ENCODE measurements at places on chromosomes 5 and 9. TPM values are rescaled to one million over a fixed set of nuclear protein-coding genes. Genes with fewer than 3 reads are reported as not detected.

Gene CFAP157
- not detected for total RNA-seq

Gene PCDHA11
- 10.2 TPM for total RNA-seq

Gene GNA14
- total RNA-seq: 5.5 TPM

- DNase-seq: peak; percentile 77
These were observed 19.8 kb downstream of the SLC6A18 start for GRCh38 chr5:1244976-1245375.

DNA sequence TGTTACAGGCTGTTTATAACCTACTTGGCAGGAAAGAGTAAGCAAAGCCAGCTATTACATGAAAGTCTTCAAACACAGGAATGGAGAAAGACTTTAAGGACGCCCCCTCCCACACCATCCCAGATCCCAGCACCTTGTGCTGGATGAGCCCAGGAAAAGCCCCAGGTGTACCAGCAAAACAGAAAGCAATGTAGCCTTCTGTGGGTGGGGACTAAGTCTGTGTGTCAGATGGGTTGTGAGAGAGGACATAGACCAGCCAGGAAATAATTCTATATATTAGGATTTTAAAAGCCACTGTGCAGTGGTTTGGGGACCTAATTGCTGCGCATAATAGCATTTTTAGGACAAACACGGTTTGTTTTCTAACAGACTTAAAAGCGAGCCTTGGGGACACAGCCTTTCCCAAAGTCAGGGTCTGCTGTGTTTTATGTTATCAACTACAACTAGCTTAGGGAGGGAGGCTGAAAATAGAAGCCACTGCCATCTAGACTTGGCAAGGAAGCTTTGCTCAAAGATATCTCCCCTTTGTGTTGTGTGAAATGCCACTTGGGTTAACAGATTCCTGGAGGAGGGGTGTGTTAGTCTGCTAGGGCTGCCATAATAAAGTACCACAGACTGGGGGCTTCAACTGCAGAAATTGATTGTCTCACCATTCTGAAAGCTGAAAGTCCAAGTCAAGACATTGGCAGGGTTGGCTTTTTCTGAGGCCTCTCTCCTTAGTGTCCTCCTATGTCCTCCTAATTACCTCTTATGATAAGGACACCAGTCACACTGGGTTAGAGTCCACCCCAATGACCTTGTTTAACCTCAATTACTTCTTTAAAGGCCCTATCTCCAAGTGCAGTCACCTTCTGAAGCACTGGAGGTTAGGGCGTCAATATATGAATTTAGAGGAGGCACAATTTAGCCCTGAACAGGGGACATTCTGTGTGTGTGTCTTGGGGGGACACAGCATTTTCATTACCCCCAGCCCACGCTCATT, 17.2 kb upstream of the UBE2QL1 start:
- no peak for DNase-seq

GRCh38 chr5:75933489-75933888, 149.7 kb upstream of the SV2C start:
- no peak for DNase-seq

DNA sequence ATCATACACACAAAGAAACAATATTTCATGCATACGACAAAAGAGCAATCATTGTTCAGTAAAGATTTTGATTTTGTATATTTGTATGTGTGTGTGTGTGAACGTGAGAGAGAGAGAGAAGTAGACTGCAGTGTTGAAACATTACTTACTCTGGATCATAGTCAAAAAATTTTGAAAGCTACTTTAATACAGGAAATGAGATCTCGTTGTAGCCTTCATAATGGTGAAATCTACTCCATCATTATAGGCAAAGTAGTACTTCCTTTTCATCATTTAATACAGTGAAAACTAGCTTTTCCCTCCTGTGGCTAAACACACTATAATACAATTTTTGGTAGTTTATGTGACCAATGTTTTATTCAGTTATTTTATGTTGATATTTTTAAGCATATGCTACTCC, 1427.7 kb upstream of the C9orf72 start:
- no peak for DNase-seq

DNA sequence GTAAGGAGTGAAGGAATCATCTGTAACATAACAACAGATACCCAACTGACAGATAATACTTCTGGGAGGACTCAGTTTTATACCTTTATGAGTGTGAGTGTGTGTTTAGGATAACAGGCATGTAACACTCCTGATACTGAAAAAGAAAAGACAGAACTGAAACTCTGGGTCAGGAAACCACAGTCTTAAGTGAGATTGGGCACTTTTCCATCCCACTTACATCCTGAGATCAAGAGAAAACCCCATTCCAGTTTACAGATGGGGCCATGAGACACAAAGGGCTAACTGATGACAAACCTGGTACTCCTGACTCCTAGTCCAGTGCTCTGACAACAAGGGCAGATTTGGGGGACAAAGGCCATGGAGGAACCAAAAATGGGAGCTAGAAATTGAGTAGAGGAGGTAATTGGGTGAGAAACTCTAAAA, 18.0 kb downstream of the IL5 start:
- DNase-seq: no peak

DNA sequence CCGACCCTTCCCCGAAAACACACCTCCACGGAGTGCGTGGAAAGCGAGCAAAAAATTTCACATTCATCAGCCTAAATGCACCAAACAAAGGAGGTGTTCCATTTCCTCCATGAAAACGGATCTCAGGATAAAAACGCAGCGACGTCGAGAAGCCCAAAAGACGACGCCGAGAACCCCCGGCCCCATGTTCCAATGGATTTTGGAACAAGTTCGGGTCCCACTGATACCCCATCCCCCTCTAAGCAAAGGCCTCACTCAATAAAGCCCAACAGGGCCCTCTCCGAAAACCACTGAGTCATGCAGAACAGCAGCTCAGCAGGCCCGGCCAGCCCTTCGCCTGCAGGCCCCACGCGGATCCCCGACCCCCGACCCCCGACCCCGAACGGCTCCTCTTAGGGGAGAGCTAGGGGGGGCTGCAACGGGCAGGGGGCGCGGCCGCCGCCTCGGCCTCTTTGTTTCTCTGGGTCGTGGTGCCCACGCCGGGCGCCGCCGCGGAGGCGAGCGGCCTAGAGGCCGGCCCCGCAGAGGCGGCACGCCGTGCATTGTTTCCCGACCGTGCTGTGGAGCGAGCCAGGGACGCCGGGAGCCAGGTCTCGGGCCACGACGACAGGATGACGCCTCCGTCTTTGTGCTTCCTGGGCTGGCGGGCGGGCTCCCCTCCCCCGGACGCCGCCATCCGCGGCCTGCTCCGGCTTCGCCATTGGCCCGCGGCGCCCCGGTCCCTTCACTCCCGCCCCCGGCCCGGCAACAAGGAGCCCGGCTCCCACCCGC, 915 bp downstream of the ZFAND5 start:
- peak; percentile 69 for DNase-seq

GRCh38 chr5:56565283-56565615, 250.1 kb upstream of the MAP3K1 start:
- no peak for DNase-seq

DNA sequence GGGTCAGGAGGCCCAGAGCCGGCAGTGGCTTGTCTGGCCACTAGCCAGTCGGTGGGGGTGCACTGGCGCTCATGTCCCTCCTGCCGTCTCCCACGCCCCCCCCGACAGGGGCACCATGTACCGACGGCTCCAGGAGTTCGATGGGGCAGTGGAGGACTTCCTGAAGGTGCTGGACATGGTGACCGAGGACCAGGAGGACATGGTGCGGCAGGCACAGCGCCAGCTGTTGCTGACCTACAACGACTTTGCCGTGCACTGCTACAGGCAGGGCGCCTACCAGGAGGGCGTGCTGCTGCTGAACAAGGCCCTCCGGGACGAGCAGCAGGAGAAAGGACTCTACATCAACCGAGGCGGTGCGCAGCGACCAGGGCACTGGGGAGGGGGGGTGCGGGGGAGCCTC, 8.1 kb downstream of the TTC16 start:
- DNase-seq: peak; percentile 77
